ENCODE measurements at places on chromosomes 12 and 14.

GRCh38 chr14:61598980-61599379 is 96.3 kb upstream of the HIF1A start:
- no peak for DNase-seq

DNA sequence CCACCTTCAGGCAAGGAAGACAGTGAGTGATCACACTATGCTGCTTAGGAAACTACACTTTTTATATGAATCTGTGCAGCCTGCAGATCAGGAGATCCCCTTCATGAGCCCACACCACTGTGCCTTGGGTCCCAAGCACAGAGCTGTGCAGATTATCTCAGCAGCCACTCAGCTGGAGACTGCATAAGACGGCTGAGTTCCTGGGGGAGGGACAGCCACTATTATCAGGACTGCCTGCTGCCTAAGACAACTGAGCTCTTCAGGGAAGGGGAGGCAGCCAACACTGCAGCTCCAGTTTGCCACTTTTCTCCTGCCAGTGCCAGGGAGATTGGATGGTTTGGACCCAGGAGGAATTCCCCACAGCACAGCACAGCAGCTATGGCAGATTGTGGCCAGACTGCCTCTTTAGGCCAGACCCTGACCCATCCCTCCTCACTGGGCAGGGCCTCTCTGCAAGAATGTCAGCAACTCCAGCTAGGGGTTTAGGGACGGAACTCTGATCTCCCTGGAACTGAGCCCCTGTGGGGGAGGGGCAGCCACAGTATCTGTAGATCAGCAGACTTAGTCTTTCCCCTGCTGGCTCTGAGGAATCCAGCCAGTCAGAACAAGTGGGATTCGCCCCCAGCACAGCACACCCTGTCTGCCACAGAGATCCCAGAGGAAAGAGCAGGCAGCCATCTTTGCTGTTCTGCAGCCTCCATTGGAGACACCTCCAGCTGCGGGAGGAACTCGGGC is 141.3 kb downstream of the KLHL28 start:
- DNase-seq, result no peak

- no peak for DNase-seq
Measured at GRCh38 chr12:3020850-3021435, 56.2 kb upstream of the TSPAN9 start.

DNA sequence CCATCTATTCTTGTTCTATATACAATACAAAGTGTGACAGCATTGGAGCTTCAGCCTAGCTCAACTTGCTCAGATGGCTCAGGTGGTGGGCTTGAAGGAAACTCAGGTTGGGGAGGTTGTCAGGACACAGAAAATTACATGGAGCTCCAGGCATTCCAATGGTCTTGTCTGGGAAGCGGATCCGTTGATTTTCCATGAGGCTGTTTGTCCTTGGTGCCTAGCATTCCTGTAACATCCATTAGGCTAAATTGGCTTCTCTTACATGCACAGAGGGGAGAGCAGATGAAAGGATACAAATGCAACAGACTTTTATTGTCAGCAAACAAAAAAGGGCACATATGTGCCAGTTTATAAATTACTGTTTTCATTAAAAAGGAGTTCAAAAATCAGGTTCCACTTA is 75.5 kb upstream of the OTX2 start:
- DNase-seq, result no peak

DNA sequence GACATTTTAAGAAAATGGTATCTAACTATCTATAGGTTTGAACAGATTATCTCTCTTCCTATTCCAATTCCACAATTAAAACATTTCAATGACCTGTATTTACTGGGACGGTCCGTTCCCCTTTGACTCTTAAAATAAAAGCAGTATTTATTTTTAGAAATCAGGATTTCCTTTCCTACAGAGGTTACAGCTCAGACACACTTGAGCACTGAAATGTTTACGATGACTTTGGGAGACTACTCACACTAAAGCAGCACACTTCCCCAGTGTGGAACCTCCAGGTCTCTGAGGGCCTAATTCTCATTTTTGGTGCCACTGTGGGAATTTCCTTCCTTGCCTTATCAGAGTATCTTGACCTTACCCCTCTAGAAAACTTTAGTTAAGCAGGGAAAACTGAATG is 181.8 kb downstream of the PRKD1 start:
- no peak for DNase-seq

DNA sequence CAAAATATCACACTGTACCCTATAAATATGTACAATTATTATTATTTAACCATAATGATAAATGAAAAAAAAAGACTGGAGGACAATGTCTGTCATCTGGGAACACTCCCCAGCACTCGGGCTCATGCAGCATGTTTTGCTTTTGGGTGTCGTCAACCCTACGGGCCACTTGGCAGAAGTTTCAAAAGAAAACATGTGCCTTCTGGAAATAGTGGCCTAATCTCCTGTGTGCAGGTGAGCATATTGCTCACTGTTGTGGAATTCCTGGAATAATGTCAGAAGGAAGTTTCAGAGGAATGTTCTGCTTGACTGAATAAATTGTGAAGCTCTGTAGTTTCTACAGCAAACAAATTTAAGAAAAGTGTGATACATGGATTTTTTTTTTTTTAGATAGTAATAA is 298.3 kb downstream of the SSPN start:
- no peak for DNase-seq

DNA sequence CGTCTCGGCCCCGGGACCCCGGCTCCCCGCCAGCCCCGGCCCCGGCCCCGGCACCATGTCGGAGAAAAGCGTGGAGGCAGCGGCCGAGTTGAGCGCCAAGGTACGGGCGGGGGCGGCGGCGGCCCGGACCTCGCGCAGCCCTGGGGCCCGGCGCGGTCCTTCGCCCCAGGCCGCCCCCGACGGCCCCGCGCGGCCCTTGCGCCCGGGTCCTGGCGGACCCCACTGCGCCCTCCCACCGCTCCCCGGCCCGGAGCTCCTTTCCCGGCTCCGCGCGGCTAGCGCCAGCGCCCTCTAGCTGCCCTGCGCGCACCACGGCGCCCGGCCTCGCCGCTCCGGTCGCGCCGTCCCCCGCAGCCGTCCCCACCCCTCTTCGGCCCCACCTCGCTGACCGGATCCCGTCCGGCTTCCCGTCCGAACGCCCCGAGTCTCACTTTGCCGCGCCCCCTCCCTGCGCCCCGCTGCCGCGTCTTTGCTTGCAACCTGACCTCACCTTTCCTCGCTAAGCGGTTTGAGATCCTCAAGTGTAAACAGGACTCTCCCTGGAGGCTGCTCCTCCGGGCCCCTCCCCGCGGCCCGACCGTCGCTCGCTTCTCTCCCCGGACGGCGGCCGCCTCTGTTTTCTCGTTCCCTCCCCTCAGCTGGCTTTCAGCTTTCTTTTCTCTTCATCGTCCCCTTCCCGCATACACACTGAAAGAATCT is 637 bp downstream of the PTMS start:
- peak; percentile 81 for DNase-seq

DNA sequence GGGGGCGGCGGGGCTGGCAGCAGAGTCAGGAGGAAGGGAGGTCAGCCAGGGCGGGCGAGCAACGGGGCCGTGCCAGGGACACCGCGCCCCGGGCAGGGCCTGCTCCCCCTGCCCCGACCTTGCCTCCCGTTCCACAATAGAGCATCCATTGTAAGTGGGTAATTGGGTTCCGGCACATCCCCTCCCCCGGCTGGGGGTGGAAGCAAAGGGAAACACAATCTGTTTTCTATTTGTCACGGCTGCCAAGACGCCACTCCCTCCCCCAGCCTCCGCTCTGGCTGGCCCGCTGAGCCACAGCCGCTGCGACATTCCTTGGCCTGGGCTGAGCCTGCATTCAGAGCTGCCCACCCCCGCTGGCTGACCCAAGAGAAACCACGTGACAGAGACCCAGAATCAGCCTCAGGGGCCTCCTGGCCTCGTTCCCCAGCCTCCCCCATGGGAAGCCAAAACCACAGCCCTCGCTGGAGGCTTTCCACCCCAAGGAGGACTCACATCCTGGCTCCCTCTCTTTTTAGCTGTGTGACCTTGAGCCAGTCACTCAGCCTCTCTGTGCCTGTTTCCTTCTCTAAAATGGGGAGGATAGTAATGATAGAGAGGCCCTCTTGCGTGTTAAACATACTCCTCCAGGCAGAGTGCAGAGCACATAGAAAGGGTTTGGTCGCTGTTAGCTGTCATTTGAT is 117.6 kb downstream of the SCARB1 start:
- peak; percentile 92 for DNase-seq

- no peak for DNase-seq
Measured at GRCh38 chr14:60984196-60984595, 3.2 kb downstream of the SLC38A6 start.

- DNase-seq, result no peak
Measured at GRCh38 chr12:120350576-120351350, 18.2 kb downstream of the MSI1 start.

DNA sequence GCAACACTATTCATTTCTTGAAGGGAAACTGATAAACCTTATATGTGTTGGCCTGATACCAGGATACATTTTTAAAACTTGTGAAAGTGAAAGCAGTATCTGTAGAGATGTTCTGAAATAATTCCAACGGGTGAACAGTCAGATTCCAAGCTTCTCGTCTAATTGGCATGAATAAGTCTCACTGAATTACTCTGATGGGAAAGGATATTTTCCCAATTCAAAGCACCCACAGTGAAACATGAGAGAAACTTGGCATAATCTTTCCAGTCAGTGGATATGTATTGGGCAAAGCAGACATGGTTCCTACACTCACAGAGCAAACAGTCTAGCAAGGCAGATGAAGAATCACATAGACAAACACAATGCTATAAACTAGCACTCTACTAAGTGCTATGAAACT is 413.1 kb downstream of the MED13L start:
- DNase-seq, result no peak

DNA sequence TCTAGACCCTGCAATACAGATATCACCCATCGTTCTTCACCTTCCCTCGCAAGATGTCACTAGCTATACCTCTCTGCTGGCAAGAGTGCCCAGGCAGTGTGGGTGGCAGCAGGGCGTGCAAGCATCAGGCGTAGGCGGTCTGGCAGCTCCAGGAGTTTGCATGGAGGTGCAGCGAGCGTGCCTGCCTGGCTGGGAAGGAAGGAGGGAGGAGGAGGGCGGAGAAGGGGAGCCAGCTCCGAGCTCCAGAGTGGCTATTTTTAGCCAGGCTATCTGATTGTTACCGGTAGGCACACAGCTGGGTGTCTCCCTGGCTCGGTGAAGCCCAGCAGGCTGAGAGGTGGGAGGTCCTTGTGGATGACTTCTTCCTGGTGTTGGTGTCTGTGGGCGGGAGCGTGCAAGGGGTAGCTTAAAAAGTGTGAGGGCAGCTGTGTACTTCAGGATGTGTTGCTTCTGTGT is 6.2 kb downstream of the FOXJ2 start:
- peak; percentile 66 for DNase-seq

DNA sequence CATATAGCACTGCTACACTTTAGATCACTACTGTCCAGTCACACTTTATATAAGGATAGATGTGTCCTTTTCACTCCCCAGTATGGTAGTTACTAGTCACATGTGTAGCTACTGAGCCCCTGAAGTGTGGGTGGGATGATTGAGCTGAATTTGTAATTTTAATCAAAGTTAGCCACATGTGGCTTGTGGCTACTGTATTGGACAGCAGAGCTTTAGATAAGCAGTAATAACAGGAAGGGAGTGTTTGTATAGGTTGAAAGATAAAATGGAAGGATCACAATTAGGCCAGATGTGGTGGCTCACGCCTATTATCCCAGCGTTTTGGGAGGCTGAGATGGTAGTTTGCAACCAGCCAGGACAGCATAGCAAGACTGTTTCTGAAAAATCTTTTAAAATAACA is 23.5 kb downstream of the NAA30 start:
- DNase-seq, result no peak
